ENCODE measurements at places on chromosomes 3 and 15. TPM values are rescaled to one million over a fixed set of nuclear protein-coding genes. Genes with fewer than 3 reads are reported as not detected.

The ZNF501 gene
- 1.6 TPM for polyA plus RNA-seq

The CSPG4 gene
- not detected for polyA plus RNA-seq

The CD200R1 gene
- not detected for polyA plus RNA-seq

The SERINC4 gene
- 0.05 TPM for polyA plus RNA-seq

The RPP25 gene
- polyA plus RNA-seq = 13.1 TPM

The CTXND1 gene
- polyA plus RNA-seq = not detected

The GOLGA8H gene
- 0.39 TPM for polyA plus RNA-seq

The ZNF660 gene
- 0.44 TPM for polyA plus RNA-seq

The SELENOK gene
- polyA plus RNA-seq = 20.5 TPM

The STRIT1 gene
- not detected for polyA plus RNA-seq

The DUOX1 gene
- not detected for polyA plus RNA-seq

The C2CD4A gene
- 0.10 TPM for polyA plus RNA-seq

The NBEAL2 gene
- polyA plus RNA-seq = 48.0 TPM

The SKOR1 gene
- 0.06 TPM for polyA plus RNA-seq

The ARHGEF3 gene
- 6.7 TPM for polyA plus RNA-seq

The CHRD gene
- 0.54 TPM for polyA plus RNA-seq

The ALPK3 gene
- polyA plus RNA-seq = 18.7 TPM

The PLSCR2 gene
- polyA plus RNA-seq = not detected

The FMN1 gene
- 0.01 TPM for polyA plus RNA-seq

The SEC22C gene
- polyA plus RNA-seq = 32.9 TPM

The ILDR1 gene
- polyA plus RNA-seq = not detected

The KCNAB1 gene
- polyA plus RNA-seq = 0.21 TPM

The C3orf18 gene
- 2.9 TPM for polyA plus RNA-seq

The LTF gene
- not detected for polyA plus RNA-seq

The MFGE8 gene
- polyA plus RNA-seq = 117 TPM

The HYAL1 gene
- 3.3 TPM for polyA plus RNA-seq

The NRROS gene
- polyA plus RNA-seq = 8.7 TPM

The GOLGA8G gene
- not detected for polyA plus RNA-seq

The CDHR4 gene
- 0.19 TPM for polyA plus RNA-seq

The SLC15A2 gene
- polyA plus RNA-seq = 0.14 TPM

The GOLGA8N gene
- 1.2 TPM for polyA plus RNA-seq

The PCOLCE2 gene
- not detected for polyA plus RNA-seq

The GABRA5 gene
- not detected for polyA plus RNA-seq

The PIF1 gene
- 23.0 TPM for polyA plus RNA-seq

The CAMK2N2 gene
- polyA plus RNA-seq = not detected

All from endothelial cell of umbilical vein (primary cell).